ENCODE measurements at places on chromosomes 6 and 20.

GRCh38 chr6:27101824-27102223, 145.7 kb upstream of the PRSS16 start:
- DNase-seq: no peak

DNA sequence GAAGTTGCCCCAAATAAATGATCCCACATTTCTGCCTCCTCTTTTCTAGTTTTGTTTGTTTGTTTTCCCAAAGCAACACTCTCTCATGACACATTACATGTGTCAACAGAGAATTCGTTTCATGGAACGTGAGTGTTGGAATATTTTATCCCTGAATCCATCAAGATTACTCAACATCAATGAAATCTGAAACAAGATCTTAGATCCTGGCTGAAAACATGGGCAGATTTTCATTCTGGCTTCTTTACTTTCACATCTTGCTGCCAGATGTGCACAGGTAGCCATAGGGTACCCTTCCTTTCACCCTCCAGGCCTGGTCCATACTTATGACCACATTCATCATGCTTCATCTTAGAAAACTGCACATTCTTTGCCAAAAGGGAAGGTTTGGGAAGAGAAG, 347.0 kb downstream of the DOK5 start:
- no peak for DNase-seq

DNA sequence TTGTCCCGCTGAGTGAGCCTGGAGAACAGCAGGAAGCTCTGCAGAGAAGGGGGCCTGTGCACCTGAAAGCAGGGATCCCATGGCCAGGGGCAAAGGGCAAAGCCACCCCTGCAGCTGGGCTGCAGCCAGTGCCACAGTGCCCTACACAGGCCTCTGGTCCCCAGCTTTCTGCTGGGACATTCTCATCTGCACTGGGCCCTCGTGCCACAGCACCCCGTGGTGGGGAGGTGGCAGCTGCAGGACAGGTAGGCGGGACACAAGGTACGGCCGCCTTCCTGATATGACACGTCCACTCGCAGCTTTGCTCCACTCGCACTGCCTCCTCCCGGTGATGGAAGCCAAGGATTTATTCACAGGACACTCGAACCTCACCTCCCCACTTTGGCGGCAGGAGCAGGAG, 27.2 kb downstream of the INSM1 start:
- DNase-seq: no peak

DNA sequence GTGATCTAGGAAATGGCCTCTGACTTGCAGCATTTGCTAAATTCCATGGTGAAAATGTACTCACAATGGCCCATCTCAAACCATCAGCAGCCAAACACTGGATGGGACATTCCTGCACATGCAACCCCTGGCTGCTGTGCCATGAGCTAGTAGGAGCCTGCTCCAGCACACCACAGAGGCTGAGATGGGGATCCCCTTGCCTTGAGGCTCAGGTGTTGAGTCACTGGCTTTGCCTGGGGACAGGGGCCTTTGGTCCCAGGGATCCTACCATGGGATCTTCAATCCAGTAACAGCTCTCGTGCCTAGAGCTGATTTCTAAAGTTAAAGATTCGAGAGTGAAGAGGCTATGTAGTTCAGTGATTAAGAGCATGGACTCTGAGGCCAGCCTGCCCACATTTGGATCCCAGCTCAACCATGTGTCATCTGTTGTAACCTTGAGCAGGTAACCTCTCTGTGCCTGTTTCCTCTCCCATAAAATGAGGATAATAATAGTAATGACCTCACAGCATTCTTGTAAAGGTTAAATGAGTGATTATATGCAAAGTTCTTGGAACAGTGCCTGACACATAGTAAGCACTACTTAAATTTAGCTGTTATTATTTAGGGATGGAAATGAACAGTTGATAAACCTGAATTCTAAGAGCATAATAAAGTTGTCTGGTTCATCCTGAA, 16.4 kb downstream of the FOXQ1 start:
- DNase-seq: no peak

DNA sequence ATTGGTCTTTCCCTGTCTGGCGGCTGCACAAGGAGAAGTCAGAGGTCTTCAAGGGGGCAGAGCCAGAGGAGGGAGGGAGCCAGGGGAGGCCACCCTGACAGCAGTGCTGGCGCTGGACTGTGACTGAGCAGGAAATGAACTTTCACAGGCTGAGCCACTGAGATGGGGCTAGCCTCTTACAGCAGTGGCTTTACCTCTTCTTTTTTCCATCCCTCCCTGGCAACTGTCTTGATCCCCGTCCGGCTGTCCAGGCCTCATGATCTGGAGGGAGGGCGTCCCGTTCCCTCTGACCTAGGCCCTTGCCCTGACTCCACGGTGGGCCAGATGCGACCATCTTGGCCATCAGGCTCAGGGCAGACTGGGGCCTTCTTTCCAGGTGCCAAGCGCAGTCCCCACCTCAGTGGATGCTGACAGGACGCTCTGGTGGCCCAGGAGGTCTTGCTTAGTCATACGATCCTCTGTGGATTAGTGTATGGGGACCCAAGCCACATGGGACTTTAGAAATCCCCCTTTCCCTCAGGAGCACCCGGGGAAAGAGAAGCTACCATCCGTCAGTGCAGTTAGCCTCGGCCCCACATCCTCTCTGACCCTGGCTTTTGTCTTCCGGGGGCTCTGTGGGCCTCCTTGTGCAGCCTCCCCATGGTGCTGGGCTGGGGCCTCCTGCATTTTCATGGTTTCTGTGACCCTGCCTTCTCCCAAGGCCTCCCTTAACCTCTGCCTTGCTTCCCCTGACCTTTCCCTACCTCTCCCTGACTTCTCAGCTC, 57.4 kb upstream of the CCDC167 start:
- no peak for DNase-seq

DNA sequence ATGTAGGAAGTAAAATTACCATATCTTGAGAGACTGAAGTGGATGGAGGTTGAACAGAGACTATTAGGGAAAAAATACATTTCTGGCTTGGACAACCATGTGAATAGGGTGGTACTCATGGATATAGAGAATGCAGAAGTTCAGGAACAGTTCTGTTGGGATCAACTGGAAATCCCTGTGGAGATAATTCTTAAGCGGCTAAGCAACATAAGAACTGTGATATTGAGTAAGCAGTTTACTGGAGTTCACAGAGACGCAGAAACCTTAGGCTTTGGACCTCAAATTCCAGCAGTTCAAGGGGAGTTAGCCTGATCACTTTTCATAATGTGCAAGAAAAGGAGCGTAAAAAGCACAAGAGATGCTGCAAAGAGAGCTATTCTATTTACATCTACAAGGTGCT, 23.6 kb upstream of the SLC17A4 start:
- DNase-seq: no peak

GRCh38 chr6:119476554-119476953, 127.0 kb upstream of the MAN1A1 start:
- DNase-seq: no peak

GRCh38 chr20:36658300-36658699, 12.3 kb upstream of the SLA2 start:
- DNase-seq: no peak

- no peak for DNase-seq
Observed at GRCh38 chr20:59003836-59004492, 3.1 kb downstream of the CTSZ start.

DNA sequence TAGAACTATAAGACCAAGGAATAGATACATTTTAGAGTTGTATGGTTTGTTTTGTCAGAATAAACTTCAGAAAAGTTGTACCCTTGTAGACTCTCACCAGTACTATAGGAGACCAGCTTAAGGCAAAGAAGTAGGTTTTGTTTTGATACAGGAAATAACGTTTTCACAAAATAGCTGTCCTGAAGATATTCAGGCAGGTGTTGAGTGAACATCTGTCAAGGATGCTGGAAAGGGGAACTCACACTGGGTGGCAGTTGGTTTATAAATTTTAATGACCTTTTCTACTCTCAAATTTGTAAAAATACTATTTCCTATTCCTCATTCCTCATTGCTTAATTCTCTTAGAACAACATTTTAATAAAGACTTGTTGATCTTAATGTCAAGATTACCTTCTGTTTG, 174.0 kb upstream of the MAN1A1 start:
- DNase-seq: no peak

DNA sequence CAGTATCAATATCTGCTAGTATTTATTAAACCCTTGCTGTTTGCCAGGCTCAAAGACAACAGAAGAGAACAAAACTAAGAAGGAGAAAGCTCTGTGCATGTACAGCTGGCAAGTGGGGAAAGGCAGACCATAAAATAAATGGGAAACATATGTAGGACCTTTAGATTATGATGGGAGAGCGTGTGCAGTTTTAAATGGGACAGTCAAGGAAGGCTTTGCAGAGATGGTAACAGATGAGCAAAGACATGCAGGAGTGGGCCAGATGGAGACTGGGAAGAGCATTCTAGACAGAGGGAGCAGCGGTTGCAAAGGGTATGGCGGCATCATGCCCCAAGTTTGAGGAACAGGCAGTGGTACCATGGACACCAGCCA, 260.0 kb downstream of the NRN1 start:
- no peak for DNase-seq

DNA sequence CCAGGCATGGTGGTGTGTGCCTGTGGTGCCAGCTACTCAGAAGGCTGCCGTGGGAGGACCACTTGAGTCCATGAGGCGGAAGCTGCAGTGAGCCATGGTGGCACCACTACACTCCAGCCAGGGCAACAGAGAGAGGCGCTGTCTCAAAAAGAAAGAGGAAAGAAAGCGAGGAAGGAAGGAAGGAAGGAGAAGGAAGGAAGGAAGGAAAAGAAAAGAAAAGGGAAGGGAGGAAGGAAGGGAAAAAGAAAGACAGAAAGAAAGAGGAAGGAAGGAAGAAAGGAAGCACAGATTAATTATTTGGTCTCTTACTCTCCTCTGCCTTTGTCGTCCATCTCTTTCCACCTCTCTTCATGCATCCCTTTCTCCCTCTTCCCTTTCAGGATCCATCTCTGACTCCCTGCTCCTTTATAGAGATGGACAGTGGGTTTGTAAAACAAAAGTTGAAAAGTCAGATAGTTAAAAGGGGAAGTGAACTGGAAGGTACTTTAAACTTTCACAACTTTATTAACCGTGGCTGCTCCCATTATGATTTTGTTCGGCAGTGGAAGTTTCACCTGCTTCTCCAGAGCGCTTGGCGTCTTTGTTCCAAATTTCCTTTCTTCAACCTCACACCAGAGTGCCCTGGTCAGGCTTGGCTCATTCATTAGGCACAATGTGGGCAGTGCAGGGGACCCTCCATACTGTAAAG, 1.5 kb downstream of the HLA-DQA1 start:
- DNase-seq: no peak

DNA sequence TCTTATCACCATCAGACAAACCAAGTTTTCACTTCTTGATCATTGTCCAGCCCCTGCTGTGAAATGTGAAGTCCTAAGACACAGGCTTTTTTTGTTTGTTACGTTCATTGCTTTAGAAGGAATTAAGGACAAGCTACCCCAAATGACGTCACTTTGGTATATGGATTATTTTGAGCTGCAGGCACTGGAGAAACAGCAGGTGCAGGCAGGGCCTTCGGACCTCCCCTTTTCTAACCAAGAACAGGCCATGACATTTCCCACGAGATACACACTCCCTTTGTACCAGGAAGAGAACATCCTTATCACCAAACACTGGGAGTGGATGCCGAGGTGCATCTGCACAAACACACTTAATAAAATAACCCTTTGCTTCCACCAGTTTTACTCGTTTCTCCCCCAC, 418.0 kb upstream of the SULF2 start:
- no peak for DNase-seq

GRCh38 chr6:34390531-34391472, 1.7 kb downstream of the NUDT3 start:
- peak; percentile 19 for DNase-seq
